Neural crest cell (in vitro differentiated cells): ENCODE measurements at places on chromosomes 6 and 20. TPM values are rescaled to one million over a fixed set of nuclear protein-coding genes. Genes with fewer than 3 reads are reported as not detected.

DNA sequence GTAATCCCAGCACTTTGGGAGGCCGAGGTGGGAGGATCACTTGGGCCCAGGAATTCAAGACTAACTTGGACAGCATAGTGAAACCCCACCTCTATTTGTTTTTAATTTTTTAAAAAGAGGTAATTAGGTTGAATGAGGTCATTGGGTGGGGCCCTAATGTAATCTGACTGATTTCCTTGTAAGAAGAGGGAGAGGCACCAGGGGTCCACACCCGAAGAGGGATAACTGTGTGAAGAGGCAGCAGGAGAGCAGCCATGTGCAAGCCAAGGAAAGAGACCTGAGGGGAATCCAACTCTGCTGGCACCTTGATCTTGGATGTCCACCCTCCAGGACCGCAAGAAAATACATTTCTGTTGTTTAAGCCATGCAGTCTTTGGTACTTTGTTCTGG is 63.4 kb downstream of the QRSL1 start:
- peaks cover 6% of the 10 kb centered on the region for H3K4me1 ChIP-seq
- no peak for DNase-seq
- no peak overlapping the region for H3K27ac ChIP-seq
- peaks cover 9% of the 10 kb centered on the region for H3K27me3 ChIP-seq
- H3K36me3 ChIP-seq: no peaks in the 10 kb centered on the region
- no peak overlapping the region for H3K4me3 ChIP-seq

GRCh38 chr6:56101141-56101553 is 146.2 kb downstream of the COL21A1 start:
- H3K27ac ChIP-seq: no peak overlapping the region
- no peak for DNase-seq
- no peaks in the 10 kb centered on the region for H3K27me3 ChIP-seq
- H3K36me3 ChIP-seq: no peaks in the 10 kb centered on the region

NRSN1 gene
- total RNA-seq: 0.48 and 0.54 TPM in 2 replicates

NCOA3 gene
- 23.9 and 25.7 TPM in 2 replicates for total RNA-seq

DNA sequence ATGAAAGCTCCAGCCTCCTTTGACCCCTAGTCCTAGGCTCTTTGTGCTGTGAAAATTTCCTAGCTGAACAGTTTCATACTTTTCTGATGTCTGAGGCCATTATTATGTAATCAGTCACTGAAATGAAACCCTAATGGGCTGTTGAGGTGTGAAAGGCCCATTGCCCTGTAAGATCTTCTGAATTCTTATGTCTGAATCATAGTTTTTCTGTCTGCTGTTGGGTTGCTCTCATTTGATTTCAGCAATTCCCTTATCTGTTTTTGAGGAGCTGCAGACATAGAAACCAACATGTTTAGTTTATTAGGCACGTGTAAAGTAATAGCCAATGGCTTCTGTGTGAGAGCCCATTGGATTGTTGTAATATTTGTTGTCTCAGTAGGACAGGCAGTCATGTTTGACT is 118.1 kb downstream of the EYA4 start:
- H3K36me3 ChIP-seq: no peaks in the 10 kb centered on the region
- H3K27me3 ChIP-seq: no peaks in the 10 kb centered on the region
- peaks cover 9% of the 10 kb centered on the region for H3K4me1 ChIP-seq

DNA sequence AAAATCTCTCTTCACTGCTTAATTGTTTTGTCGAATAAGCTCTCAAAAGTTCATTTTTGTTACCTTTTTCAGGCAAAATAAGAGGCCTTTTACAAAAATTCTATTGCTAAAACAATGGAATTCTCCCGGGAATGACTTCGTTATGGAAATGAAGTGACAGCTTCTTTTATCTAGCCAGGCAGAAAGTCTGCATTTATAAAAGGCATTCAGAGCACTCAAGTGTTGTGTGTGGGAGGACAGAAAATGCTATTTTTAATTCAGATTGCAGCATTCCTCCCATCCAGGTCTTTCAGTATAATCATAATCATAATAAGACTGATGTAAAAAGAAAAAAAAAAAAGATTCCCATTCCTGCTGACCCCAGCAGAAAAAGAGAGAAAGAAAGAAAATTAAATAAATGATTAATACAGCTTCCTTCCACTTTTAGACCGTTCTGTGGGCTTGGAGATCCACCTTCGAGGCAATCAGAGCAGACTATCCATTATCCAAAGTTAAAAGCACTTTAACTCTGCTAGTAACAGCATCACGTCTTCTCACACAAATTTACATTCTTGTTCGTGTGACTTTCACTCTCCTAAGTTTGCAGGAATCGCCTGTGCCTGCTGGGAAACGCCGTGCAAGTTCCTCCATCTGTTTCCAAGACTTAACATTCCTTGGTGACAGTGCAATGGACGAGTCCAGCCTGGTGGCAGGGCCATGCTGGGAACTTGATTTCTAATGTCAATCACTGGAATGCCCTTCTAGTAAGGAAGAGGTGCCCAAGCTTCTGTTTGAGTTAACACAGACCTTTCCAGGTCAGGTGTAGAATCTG is 258.8 kb downstream of the GMPR start:
- DNase-seq: no peak
- no peaks in the 10 kb centered on the region for H3K27me3 ChIP-seq
- H3K36me3 ChIP-seq: peaks cover 2% of the 10 kb centered on the region
- peak overlapping the region; percentile 32 for H3K27ac ChIP-seq
- H3K4me1 ChIP-seq: peaks cover 26% of the 10 kb centered on the region
- H3K4me3 ChIP-seq: peak overlapping the region; percentile 20

DNA sequence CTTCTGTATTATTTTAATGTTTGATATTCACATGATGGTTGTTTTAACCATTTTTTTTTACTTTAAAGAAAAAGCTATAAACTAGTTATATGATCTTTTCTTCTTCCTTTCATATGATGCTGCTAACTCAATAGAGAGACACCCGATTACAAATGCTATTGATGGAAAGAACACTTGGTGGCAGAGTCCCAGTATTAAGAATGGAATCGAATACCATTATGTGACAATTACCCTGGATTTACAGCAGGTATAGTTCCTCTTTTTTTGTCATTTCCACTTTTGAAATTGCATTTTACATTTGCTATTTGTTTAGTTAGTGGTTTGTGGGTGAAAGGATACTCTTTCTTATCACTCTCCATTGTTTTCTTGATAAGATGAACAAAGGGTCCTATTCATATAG is 176.7 kb downstream of the LAMA2 start:
- H3K4me1 ChIP-seq: no peaks in the 10 kb centered on the region
- H3K36me3 ChIP-seq: no peaks in the 10 kb centered on the region
- H3K27me3 ChIP-seq: no peaks in the 10 kb centered on the region
- no peak for DNase-seq
- no peak overlapping the region for H3K4me3 ChIP-seq

DNA sequence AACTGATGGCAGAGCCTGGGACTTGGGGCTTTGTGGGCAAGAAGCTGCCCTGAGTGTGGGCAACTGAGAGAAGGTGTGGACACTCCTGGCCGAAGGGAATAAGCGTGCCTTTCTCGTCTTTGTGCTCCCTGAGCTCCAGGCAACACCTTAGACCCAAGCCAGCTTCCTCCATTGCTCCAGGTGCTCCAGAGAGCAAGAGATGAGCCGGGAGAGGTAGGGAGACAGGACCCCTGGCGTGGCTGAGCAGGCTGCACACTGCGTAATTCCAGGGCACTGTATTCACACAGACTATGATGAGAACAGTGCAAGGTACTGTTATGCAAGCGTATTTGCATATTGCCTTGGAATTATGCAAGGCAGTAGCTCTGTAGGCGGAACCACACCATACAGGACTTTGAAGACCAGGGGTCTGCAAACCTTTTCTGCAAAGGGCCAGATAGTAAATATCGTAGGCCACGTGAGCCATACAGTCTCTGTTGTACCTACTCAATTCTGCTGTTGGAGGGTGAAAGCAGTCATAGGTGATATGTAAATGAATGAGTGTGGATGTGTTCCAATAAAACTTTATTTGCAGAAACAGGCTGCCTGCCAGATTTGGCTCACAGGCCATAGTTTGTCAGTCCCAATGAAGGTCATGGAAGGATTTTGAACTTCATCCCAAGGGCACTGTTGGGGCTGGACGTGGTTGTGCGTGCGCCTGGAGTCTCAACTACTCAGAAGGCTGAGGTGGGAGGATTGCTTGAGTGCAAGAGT is 42.1 kb upstream of the FAM83D start:
- H3K27me3 ChIP-seq: peaks cover 27% of the 10 kb centered on the region
- no peak overlapping the region for H3K27ac ChIP-seq
- H3K36me3 ChIP-seq: no peaks in the 10 kb centered on the region
- no peak overlapping the region for H3K4me3 ChIP-seq

- H3K27me3 ChIP-seq: no peaks in the 10 kb centered on the region
- peaks cover 15% of the 10 kb centered on the region for H3K36me3 ChIP-seq
- H3K27ac ChIP-seq: no peak overlapping the region
- no peaks in the 10 kb centered on the region for H3K4me1 ChIP-seq
These were observed 31.1 kb downstream of the BRPF3 start for GRCh38 chr6:36227379-36228228.

CCDC28A gene
- 5.0 and 7.3 TPM in 2 replicates for total RNA-seq

RUNX2 gene
- 0.14 and 0.16 TPM in 2 replicates for total RNA-seq

DNA sequence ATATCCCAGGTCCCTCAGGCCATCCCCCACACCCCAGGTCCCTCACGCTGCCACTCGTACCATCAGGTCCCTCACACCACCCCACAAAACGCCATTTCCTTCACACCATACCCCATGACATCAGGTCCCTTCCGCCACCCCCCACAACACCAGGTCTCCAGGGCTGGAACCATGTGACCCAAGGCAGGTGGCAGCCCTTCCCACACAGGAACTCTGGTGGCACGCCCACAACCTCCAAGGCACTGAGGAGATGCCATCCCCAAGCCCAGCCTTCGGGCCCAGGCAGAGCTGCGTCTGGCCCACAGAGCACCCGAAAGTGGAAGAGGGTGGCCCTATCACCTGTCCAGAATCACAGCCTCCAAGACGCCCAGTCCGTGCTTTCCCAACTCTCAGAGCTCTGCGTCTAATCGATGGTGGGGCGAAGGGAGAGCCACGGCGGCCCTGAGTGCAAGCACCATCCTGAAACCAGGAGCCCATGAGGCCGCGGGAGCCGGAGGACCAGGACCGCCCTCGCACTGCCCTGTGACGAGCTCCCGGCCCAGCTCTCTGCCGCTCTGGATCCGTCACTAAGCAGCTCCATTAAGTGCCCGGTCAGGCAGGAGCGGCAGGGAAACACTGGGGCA is 12.7 kb downstream of the TAF4 start:
- no peak overlapping the region for H3K4me3 ChIP-seq
- peaks cover 10% of the 10 kb centered on the region for H3K36me3 ChIP-seq
- peak overlapping the region; percentile 27 for H3K27ac ChIP-seq
- DNase-seq: no peak
- peaks cover 13% of the 10 kb centered on the region for H3K4me1 ChIP-seq

SEC23B gene
- total RNA-seq: 50.6 and 58.9 TPM in 2 replicates

DNA sequence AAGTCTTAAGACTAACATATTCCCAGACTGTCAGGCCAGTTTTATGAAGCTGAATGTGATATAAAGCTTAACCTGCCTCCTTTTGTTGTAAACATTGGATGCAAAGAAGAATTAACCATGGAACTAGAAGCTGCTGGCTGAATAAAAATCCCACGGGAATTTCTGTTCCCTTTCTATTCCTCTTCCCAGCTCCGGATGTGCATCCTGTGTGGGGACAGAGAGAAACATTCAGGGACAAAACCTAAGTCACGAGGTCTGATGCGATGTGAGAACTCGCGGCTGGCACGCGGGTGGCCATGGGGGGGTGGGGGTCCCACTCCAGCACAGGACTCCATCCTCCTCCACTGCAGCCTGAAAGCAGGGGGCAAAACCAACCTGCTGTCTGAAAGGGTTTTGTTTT is 32.2 kb downstream of the RAMACL start:
- peaks cover 43% of the 10 kb centered on the region for H3K4me1 ChIP-seq
- H3K36me3 ChIP-seq: peaks cover 14% of the 10 kb centered on the region
- no peaks in the 10 kb centered on the region for H3K27me3 ChIP-seq
- DNase-seq: no peak
- peak overlapping the region; percentile 37 for H3K27ac ChIP-seq

DNA sequence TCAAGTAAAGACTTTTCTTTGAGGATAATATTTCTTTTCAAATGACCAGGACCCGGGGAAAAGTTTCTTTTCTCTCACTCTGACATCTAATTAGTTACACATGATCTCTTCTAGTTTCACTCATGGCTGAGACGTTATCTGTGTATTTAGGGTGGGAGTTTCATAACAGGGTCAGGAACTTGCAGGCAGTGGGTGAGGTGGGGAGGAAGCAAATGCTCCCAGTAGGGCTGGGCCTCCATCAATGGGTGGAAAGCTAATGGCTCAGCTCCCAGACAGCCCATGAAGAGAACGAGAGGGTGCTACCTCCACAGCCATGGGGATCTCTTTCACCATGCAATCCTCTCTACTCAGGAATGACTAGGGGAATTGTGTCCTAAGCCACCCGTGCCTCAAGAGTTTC is 119.3 kb downstream of the F13A1 start:
- H3K27me3 ChIP-seq: no peaks in the 10 kb centered on the region
- peaks cover 15% of the 10 kb centered on the region for H3K4me1 ChIP-seq
- H3K4me3 ChIP-seq: no peak overlapping the region
- H3K36me3 ChIP-seq: no peaks in the 10 kb centered on the region

ESF1 gene
- total RNA-seq: 18.9 and 20.7 TPM in 2 replicates

- H3K36me3 ChIP-seq: no peaks in the 10 kb centered on the region
- peak; percentile 67 for DNase-seq
- peak overlapping the region; percentile 97 for H3K4me3 ChIP-seq
- peaks cover 12% of the 10 kb centered on the region for H3K27me3 ChIP-seq
These were observed 1.5 kb upstream of the TENT5A start for GRCh38 chr6:81753711-81754577.

GRCh38 chr20:42100137-42100704 is 482.0 kb upstream of the CHD6 start:
- H3K4me1 ChIP-seq: no peaks in the 10 kb centered on the region
- no peaks in the 10 kb centered on the region for H3K36me3 ChIP-seq
- no peak overlapping the region for H3K27ac ChIP-seq
- peaks cover 12% of the 10 kb centered on the region for H3K27me3 ChIP-seq

DNA sequence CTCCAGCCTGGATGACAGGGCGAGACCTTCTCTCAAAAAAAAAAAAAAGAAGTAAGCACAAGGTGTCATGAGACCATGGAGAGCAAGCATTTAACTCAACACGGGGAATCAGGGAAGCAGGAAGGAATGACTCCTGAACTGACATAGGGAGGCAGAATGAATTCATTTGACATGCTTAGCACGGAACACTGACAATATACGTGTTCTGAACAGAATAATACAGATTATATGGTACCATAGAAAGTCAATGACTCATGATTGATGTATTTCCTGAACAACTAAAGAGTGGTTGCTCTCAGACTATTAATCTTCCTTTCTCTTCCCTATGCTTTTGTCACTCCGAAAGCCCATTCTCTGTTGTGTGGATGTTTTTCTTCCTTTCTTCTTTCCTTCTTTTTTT is 20.7 kb upstream of the ASIP start:
- no peaks in the 10 kb centered on the region for H3K36me3 ChIP-seq
- H3K27ac ChIP-seq: no peak overlapping the region
- no peak overlapping the region for H3K4me3 ChIP-seq
- peaks cover 17% of the 10 kb centered on the region for H3K27me3 ChIP-seq
- H3K4me1 ChIP-seq: peaks cover 25% of the 10 kb centered on the region
- DNase-seq: no peak

NRN1 gene
- 1.3 and 1.5 TPM in 2 replicates for total RNA-seq

- DNase-seq: no peak
- no peak overlapping the region for H3K27ac ChIP-seq
- no peak overlapping the region for H3K4me3 ChIP-seq
These were observed 128.1 kb downstream of the OPRM1 start for GRCh38 chr6:154167126-154167525.

- H3K4me3 ChIP-seq: no peak overlapping the region
- no peaks in the 10 kb centered on the region for H3K27me3 ChIP-seq
- no peak for DNase-seq
These were observed 19.3 kb downstream of the CITED2 start for GRCh38 chr6:139355172-139355571.
